ENCODE measurements at places on chromosomes 7 and 10. TPM values are rescaled to one million over a fixed set of nuclear protein-coding genes. Genes with fewer than 3 reads are reported as not detected.

DNA sequence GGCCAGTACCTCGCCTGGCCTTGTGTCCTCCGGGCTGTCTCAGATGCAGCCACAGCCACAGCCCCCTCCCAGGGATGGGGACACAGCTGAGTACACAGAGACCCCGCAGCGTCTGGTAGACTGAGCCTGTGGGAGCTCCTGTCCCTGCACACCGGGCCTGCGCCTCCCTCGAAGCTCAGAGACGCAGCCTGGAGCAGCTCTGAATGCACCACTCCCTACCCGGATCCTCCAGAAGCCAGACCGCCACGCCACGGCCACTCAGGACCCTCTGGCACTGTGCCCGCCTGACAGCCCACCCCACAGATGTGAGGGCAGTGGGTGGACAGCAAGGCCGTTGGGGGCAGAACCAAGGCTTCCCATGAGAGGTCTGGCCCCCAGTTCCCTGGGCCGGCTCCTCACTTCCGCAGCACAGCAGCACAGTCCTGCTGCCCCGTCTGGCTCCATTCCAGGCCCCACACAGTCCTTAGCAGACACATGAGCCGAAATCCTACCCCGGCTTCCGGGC is 40.8 kb downstream of the PAPOLB start:
- DNase-seq, result no peak

- no peak for DNase-seq
Measured at GRCh38 chr7:23593706-23594105, 3.5 kb upstream of the CCDC126 start.

GRCh38 chr7:43139137-43139536 is 26.7 kb downstream of the HECW1 start:
- no peak for DNase-seq

GRCh38 chr7:134029-134428 is 58.3 kb upstream of the FAM20C start:
- DNase-seq, result peak; percentile 42

DNA sequence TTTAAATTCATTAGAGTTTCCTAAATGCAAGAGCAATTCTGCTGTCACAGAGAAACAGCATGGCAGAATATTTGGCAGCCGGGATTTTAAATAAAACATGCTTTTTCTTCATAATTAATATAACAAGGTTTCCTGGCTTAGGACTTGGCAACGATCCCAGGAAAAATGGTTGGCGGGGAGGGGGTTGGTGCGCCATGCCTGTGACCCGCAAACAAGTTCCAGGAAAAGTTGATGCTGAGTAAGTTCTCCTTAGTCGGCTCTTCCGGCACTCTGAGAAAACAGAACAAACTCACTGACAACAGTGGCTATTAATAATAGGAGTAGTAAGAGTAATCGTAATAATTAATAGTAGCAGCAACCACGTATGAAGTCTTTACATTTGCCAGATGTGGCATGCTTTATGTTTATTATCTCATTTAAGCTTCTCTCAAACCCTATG is 4.6 kb downstream of the HABP2 start:
- no peak for DNase-seq

The OR9A2 gene
- total RNA-seq, result not detected

GRCh38 chr10:132324186-132324585 is 7.8 kb upstream of the LRRC27 start:
- DNase-seq, result no peak

DNA sequence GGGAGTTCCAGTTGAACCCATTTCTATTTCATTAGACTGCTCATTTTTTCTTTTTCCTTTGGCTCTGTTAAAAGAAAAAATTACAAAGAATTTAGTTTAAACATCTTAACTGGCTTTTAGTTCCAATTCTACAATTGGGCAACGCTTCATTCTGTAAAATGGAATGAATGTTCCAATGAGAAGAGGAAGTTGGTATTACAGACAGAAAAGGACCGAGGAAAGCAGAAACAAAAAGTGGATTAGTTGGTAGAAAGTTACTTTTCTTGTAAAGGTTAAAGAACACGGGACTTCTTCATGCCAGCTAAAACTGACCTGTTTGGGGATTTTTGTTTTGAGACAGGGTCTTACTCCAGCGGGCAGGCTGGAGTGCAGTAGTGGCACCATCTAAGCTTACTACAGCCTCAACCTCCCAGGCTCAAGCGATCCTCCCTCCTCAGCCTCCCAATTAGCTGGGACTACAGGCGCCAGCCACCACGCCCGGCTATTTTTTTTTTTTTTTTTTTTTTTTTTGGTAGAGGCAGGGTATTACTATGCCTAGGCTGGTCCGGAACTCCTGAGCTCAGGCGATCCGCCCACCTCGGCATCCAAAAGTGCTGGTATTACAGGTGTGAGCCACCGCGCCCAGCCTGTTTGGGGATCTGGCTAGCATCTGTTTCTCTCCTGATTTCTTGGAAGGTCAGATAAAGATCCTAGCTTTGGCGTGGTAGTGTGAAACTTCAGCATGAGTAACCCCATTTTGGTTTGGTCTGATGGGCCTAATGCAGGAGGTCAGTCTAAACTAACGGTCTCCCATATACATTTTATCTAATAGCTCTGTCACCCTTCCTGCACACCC is 1.3 kb upstream of the VDAC2 start:
- DNase-seq, result no peak
